Subcutaneous adipose tissue (tissue), 4 donors: ENCODE measurements at places on chromosomes 16 and 17. TPM values are rescaled to one million over a fixed set of nuclear protein-coding genes. Genes with fewer than 3 reads are reported as not detected.

The MEAK7 gene
- 14.3 TPM for total RNA-seq

The TNFRSF17 gene
- total RNA-seq, result not detected

The CDK5RAP3 gene
- 148 TPM for total RNA-seq

The SPATA32 gene
- total RNA-seq, result not detected

The KCNG4 gene
- total RNA-seq, result not detected

The KIFC3 gene
- 24.3 TPM for total RNA-seq

The NKD1 gene
- 0.68 TPM for total RNA-seq

The SPIRE2 gene
- 5.1 TPM for total RNA-seq

The C16orf89 gene
- not detected for total RNA-seq

The SNTB2 gene
- 40.3 TPM for total RNA-seq

The CCL2 gene
- 24.1 TPM for total RNA-seq

The CBFA2T3 gene
- total RNA-seq, result 1.5 TPM

The TBC1D3G gene
- total RNA-seq, result not detected

The TMC7 gene
- 4.3 TPM for total RNA-seq

The FA2H gene
- total RNA-seq, result not detected

The GOSR1 gene
- 77.9 TPM for total RNA-seq

The KRT9 gene
- total RNA-seq, result not detected

The SOST gene
- total RNA-seq, result not detected

The ORMDL3 gene
- 163 TPM for total RNA-seq

The CORO1A gene
- 17.5 TPM for total RNA-seq

The TMEM238L gene
- not detected for total RNA-seq

The ENPP7 gene
- not detected for total RNA-seq

The KRT15 gene
- total RNA-seq, result not detected

The MFSD6L gene
- total RNA-seq, result 0.22 TPM

The RCVRN gene
- total RNA-seq, result 0.22 TPM

The CACNG5 gene
- not detected for total RNA-seq

The HYDIN gene
- total RNA-seq, result not detected

The ASB16 gene
- total RNA-seq, result not detected

The DNAI2 gene
- not detected for total RNA-seq

The IQCK gene
- 37.0 TPM for total RNA-seq

The KRT33B gene
- not detected for total RNA-seq

The DOC2B gene
- 5.3 TPM for total RNA-seq

The NATD1 gene
- total RNA-seq, result 13.4 TPM

The MOSMO gene
- 15.3 TPM for total RNA-seq

The KRTAP17-1 gene
- not detected for total RNA-seq

The PABPN1L gene
- total RNA-seq, result not detected

The TPSG1 gene
- not detected for total RNA-seq

The ZNF750 gene
- not detected for total RNA-seq

The CFAP97D1 gene
- total RNA-seq, result 0.22 TPM
